Fibroblast of skin of abdomen (primary cell): ENCODE measurements at places on chromosomes 16 and 17.

GRCh38 chr16:29920288-29921033 lies 5.6 kb downstream of the KCTD13 start:
- no peak for DNase-seq

- DNase-seq = no peak
Observed at GRCh38 chr17:42282478-42283080, 5.7 kb upstream of the STAT5A start.

DNA sequence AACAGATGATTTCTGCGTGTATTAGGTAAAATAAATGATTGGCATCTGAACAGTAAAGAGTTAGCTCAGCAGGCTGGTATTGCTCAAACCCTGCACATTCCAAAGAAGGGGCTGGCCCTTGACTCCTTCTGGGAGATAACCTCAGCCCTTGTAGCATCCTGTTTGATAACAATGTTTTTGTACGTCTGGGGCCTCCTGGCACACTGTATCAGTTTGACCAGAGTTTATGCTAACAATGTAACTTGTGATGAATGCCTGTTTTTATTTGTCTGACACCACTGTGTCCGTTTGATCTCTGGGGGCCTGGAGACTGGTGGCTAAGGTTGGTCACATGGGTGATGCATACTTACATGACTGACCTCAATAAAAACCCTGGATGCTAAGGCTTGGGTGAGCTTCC lies 43.8 kb upstream of the NDRG4 start:
- DNase-seq = no peak

DNA sequence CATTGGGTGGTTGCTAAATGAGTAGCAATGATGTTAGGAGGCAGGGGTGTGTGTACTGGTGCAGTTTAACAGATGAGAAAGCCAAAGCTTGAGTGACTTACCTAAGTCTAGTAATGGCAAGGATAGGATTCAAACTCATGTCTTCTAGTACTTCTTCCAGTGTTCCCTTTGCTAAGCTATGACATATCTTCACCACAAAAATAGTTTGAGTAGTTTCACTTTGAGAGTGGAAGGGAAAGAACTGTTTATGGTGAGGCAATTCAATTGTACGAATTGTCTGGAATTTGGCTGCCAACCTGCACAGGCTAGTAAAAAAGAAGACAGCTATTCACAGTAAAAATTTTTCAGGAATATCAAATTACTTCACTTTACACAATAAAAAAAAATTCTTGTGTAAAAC lies 138.0 kb downstream of the NLK start:
- peak; percentile 25 for DNase-seq

- peak; percentile 1 for DNase-seq
Observed at GRCh38 chr16:79437764-79438751, 162.5 kb downstream of the MAF start.

DNA sequence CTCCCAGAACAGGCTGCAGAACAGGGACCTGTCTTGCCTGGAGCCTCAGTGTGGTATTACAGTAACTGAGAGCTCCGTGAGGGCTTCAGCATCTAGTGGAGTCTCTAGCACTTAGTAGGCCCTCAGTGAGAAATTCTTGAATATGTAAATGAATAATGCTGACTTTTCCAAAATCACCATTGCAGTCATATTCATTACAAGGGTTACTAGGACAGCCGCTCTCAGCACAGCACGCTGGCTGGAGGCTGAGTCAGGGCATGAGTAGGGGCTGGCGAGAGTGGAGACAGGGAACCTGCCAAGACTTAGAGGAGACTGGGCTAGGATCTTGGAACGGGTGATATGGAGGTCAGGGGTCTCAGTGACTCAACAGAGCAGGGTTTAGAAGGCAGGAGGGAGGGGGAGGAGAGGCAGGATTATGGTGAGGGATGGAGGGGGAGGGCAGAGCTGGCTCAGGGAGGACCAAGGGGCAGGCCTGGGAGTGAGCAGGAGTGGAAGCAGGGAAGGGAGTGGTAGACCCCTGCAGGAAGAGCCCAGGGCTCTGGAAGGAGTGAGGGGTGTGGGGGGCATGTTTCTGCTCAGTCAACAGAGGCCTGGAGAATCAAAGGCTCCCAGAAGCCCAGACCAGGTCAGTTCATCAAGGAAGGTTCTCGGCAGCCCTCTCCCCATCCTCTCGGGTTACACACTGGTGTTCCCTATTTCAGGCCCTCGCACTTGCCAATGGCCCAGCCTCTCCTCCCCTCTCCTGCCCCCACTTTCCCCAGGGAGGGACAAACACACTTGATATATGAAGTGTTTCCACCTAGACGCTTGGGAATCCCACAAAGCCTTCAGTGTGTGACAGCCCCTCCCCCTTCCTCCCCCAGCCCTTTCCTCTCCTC lies 42.3 kb downstream of the FZD2 start:
- peak; percentile 97 for DNase-seq

- DNase-seq = peak; percentile 68
Observed at GRCh38 chr16:28974007-28974436, 556 bp upstream of the SPNS1 start.

DNA sequence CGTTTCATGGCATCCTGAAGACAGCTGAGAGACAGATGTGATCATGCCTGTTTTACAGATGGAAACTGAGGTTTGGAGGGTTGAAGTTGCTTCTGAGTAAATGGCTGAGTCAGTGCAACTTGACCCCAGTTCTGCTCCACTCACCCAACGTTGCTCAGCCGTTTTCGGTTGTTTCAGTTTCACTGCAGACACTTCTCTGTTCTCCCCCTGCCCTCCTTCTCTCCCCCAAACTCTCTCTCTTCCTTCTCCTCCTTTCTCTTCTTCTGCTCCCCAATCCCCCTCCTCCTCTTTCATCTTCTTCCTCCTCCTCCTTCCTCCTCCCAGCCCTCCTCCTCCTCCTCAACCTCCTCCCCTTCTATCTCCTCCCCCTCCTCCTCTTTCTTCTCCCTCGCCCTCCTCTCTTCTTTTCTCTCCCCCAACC lies 9.4 kb upstream of the CEP20 start:
- peak; percentile 65 for DNase-seq

- no peak for DNase-seq
Observed at GRCh38 chr16:85350146-85350728, 238.0 kb upstream of the CIBAR2 start.
